ENCODE measurements at places on chromosomes 6 and 20. TPM values are rescaled to one million over a fixed set of nuclear protein-coding genes. Genes with fewer than 3 reads are reported as not detected.

- peak; percentile 51 for DNase-seq
These were observed 150.5 kb upstream of the PRSS16 start for GRCh38 chr6:27096834-27097511.

- no peak for DNase-seq
These were observed 133.6 kb downstream of the ALDH8A1 start for GRCh38 chr6:134816300-134816699.

DNA sequence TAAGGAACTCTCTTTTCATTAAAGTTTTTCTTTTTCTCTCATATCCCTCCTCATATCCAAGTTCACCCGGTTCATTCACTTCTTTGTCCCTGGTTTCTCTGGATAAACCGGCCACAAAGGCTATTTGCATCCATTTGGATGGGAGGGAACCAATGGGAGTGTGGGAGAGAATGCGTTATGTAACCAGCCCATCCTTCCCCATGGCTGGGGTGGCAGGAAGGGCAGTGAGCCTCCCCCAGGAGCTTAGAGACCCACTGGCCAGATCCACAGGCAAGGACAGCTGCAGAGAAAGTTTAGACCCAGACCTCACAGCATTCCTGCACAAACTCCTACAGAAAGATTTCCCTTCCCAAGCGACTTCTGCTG, 10.7 kb downstream of the CASS4 start:
- DNase-seq: no peak

DNA sequence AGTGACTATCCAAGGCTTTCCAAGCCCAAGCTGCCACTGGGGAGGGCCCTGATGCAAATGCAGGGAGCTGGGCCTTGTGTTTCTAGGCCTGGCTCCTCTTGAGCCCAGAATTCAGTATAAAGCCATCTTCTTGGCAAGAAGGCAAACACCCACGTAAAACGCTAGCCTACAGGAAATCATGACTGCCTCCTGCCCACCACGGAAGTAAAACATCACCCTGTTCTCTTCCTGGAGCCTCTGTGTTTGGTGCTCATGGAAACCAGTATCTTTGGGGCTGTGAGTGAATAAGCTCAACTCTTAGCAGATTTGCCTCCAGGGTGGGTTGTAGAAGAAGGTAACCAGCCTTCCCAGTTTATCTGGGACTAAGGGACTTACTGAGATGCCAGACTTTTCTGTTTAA, 271.0 kb downstream of the ZNF217 start:
- DNase-seq: peak; percentile 59

GRCh38 chr6:43129434-43130194, 41.5 kb upstream of the SRF start:
- DNase-seq: peak; percentile 29

DNA sequence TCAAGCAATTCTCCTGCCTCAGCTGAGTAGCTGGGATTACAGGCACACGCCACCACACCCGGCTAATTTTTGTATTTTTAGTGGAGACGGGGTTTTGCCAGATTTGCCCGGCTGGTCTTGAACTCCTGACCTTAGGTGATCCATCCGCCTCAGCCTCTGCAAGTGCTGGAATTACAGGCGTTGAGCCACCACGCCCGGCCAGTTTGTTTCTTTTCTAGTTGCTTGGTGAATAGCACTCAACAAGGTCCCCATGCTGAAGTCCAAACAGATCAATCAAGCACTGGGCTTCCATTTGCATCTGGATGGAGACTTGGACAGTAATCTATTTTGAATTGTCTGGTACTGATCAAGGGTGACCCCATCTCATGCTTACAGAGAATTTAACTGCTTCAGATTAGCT, 108.9 kb upstream of the FOXO3 start:
- DNase-seq: no peak

DNA sequence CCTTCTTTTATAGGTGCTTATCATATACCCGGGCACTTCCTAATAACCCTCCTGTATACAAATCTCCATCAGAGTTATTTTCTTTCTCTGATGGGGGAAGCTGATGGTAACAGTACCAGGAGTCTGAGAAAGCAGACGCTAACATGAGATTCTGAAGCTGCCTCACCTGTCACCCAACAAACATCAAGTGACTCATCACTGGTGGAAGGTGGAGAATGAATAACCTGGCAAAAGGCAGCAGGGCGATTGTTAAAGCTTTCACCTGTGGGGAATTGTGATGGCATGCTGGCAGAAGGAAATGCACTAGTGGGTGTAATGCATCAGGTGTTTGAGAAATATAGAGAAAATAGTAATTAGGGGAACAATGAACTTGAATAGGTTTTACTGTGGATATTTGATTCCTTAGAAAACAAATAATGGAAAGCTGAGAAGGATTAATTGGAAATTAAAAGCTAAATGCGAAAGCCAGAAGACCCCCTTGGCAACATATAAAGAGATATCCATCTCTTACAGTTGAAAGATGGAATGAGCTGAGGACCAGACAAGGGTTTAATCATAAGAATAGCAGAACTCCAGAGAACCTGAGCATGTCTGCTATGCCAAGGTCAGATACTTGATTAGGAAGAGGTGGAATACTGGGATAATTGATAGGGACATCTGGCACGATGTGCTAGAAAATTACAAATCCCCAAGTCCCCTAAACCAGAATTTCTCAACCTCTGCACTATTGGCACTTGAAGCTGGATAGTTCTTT, 517.1 kb downstream of the PKHD1 start:
- DNase-seq: no peak

GRCh38 chr6:147211831-147212230, 7.6 kb downstream of the STXBP5 start:
- DNase-seq: no peak

DNA sequence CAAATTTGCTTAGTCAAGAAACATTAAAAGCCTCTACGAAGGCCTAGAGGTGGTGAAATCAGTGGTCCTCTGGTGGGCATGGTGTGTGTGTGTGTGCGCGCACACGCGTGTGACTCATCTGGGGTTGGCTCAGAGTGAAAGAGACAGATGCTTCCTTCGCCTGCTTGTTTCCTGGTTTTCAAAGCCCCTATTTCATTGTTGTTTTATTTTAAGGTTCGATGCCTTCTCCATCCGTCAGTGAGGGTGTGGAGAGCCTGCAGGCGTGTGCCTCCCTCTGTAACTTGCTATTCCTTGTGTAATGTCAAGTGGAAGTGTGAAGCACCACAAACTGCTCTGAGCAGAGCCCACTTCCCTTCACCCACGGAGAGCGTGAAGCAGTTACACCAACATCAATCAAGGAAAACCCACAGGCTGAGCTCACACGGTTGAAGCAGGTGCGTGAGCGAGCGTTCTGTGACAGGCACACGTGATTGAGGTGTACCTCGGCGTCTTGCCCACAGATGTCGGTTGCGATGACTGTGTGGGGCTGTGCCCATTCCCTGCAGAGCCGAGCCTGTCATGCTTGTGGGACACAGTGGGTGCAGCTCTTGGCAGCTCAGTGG, 233.9 kb downstream of the PRL start:
- peak; percentile 54 for DNase-seq

Gene TREM1
- total RNA-seq: 0.17 TPM

Gene DNMT3B
- total RNA-seq: 1.7 TPM
